Activated naive CD4-positive, alpha-beta T cell (primary cell): ENCODE measurements at places on chromosomes 2 and 18.

DNA sequence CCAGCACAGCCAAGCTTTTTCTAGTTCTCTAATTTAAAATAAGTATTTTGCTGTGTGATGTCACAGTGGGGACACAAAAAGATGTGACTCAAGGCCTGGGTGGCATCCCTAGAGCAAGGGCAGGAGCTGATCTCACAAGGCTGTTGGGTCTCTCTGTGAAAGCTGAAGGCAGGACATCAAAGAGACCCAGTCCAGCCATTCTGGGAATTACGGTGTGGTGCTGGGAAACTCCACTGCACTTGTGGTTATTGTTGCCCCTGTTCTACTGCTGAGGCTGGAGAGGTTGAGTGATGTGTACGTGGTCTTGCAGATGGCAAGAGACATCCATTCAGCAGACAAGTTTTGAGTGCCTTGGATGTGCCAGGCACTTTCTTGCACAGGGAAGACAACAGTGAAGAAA lies 352.9 kb downstream of the CYRIA start:
- no peak for DNase-seq

- DNase-seq, result no peak
Measured at GRCh38 chr2:206354129-206354528, 79.7 kb downstream of the ZDBF2 start.

DNA sequence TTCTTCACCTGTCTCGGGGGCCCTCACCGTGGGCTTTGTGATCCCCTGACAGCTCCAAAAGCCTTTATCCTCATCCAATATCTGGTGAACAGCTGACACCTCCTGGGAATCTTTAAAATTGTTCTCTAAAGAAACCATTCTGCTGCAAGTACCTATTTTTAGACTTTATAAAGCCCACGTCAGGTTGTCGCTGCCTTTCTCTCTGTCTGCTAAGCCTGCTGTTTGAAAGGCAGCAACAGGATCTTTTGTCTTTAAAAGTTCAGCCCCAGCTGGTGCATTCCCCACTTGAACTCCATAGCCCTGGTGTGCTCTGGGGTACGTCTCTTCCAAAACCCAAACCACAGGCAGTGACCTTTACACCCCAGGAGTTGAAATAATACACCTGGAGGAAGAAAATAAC lies 145.0 kb downstream of the NEDD4L start:
- DNase-seq, result no peak

GRCh38 chr2:120709608-120710041 lies 26.0 kb upstream of the GLI2 start:
- no peak for DNase-seq

- DNase-seq, result no peak
Measured at GRCh38 chr2:142878031-142878678, 691 bp downstream of the KYNU start.

- no peak for DNase-seq
Measured at GRCh38 chr18:69326094-69326493, 74.6 kb upstream of the DOK6 start.

GRCh38 chr2:36013064-36013463 lies 342.5 kb upstream of the CRIM1 start:
- no peak for DNase-seq

DNA sequence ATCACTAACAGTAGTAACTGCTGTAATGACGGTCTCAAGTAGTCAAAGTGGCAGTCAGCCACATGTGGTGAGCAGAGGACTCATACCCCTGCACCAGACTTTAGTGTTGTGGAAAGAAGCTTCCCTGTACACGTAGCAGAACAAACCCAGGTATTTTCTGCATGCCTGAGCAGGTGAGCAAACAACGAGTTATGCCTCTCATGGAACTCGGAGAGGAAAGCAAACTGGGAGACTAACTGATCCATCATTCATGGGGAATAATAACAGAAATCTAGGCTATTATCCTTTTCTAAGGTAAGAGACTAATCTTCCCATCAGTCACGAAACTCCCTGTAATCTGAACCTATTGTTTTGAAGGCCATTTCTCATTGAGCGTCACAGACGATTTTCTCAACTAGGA lies 1495.2 kb upstream of the NXPH2 start:
- no peak for DNase-seq

DNA sequence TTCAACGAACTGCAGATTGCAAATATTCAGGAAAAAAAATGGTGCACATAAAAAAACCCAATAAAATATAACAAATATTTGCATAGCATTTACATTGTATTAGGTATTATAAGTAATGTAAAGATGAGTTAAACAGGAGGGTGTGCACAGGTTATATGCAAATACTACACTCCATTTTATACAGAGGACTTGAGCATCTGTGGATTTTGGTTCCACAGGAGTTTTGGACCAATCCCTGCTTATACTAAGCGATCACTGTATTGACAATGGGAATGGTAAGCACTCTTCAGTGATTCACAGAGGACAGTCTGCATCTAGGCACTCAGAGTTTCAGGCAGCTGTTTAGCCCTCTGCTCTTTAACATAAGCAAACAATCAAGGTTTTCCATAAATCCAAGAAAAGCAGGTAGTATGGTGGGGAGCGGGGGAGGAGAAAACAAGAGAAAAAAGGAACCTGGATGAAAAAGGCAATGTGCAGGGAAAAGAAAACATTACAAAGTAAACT lies 206.0 kb upstream of the PARD3B start:
- DNase-seq, result no peak

DNA sequence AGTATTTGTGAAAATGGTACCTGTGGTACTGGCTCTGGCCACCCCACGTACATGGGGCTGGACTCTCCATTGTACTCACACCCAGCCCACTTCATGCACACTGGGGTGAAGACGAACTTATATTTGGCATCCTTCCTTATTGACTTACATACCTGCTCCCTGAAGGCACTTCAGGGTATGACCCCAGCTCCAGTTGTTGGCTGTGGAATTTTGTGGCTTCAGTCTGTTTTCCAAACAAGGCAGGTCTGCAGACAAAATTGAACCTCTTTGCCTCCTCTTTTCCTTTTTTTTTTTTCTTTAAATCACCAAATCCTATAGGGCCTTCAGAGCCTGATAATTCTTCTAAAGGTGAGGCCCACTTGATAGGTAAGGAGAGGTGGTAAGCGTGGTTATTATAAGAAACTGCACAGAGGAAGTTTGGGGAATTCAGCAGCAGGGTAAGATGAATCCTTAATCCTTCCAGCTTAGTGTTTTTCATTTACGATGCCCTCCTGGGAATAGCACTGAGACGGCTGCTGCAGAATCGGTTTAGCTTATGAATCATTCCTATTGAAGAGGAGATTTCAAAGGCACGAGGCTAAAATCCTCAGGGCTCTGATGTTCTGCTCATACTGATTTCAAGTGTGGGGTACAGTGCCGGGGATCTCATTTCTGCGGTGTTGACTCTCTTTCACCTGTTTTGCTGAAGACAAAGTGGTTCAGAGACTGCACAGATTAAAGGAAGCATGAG lies 55.2 kb downstream of the KIF5C start:
- no peak for DNase-seq

GRCh38 chr2:61718965-61719364 lies 134.9 kb downstream of the FAM161A start:
- DNase-seq, result no peak

DNA sequence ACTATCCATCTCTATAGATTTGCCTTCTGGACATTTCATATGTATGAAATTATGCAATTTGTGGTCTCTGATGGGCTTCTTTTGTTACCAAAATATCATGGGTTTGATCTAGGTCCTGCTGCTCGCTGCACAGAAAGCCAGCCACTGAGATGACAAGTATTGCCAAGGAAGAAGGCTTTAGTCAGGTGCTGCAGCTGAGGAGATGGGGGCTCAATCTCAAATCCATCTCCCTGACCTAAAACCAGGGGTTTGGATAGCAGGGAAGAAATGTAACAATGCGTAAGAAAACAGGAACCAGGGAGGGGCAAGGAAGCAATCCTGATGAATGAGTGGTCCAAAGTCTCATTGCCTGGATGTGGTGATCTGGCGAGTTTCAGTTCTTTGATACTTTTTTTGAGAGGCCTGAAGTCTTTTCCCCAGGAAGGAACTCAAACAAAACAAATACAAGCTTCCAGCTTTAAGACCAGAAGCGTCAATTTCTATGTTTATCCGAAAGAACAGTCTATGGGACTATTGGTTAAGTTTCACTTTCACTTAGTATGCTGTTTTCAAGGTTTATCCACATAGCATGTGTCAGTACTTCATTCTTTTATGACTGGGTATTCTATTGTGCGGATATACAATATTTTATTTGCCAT lies 3.4 kb upstream of the CKAP2L start:
- no peak for DNase-seq

- no peak for DNase-seq
Measured at GRCh38 chr2:232511336-232511890, 8.8 kb upstream of the PRSS56 start.

GRCh38 chr2:104860451-104860790 lies 6.5 kb downstream of the POU3F3 start:
- DNase-seq, result no peak

- no peak for DNase-seq
Measured at GRCh38 chr2:179239195-179239594, 25.4 kb downstream of the SESTD1 start.

GRCh38 chr2:178473931-178474330 lies 4.5 kb downstream of the FKBP7 start:
- no peak for DNase-seq

DNA sequence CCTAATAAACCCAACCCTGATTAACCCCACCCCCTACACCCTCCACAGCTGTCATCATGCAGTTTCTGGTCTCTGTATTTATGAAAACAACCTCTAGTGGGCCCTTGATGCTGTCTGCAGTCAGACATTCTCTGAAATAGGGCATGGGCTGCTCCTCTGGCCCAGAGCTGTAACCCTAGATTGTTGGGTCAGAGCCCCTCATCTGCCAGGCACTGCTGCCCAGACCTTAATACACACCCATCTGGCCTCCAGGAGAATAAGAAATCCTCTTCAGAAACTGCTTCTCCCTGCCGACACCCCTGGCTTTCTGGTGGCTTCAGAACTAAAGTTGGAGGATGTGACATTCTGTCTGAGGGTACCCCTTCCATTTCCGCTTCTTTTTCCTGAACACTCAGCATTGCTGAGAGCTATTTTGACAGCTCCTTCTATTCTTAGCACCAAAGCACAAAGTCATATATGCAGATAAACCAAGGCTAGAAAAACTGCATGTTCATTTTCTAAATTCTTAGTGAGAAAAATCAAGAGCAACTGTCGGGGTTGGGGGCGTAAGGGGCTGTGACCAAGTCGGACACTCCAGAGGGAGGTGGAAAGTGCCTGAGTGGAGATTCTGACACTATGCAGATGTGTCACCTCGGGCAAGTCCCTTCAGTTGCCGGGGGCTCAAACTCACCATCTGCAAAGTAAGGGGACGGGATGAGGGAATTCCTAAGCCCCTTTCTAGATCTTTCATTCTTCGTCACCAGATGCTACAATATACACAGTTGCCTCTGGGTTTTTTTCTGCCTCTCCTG lies 28.7 kb downstream of the SRSF7 start:
- no peak for DNase-seq

- DNase-seq, result no peak
Measured at GRCh38 chr18:59823596-59824195, 76.1 kb upstream of the PMAIP1 start.

- no peak for DNase-seq
Measured at GRCh38 chr2:223109341-223109740, 57.4 kb downstream of the KCNE4 start.

DNA sequence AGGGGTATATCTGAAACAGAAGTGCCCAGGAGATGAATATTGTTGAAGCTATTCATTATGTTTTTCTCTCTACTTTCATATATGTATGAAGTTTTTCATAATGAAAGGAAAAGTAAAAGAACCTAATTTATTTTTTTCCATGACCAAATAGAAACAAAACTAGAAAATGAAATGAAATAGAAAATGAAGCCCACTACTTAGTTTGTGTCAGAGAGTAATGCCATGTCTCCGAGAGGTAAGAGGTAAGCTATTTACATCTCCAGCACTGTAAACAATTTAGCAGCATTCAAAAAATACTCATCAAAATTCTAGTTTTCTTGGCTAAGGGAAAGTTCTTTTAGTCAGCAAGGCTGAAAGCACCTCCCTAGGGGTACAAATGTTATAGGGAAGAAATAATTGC lies 238.6 kb downstream of the PTH2R start:
- DNase-seq, result no peak

DNA sequence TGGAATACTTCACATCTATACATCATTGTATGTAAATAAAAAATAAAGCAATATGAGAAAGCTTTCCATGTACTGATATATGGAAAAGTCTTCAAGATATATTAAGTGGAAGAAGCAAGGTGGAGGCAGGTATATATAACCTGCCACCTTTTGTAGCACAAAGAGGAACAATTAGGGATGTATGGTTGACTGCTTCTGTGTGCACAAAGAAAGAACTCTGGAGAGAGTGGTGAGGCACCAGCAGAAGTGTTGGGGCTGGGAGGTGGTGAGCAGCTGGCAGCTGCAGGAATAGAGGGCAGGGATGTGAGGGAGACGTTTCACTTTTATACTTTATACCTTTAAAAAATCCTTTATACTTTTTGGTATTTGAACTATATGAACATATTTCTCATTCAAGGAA lies 26.1 kb downstream of the KIF5C start:
- DNase-seq, result no peak

- no peak for DNase-seq
Measured at GRCh38 chr2:46970334-46971288, 55.0 kb upstream of the MCFD2 start.

GRCh38 chr2:185316383-185316782 lies 422.2 kb upstream of the FSIP2 start:
- no peak for DNase-seq

DNA sequence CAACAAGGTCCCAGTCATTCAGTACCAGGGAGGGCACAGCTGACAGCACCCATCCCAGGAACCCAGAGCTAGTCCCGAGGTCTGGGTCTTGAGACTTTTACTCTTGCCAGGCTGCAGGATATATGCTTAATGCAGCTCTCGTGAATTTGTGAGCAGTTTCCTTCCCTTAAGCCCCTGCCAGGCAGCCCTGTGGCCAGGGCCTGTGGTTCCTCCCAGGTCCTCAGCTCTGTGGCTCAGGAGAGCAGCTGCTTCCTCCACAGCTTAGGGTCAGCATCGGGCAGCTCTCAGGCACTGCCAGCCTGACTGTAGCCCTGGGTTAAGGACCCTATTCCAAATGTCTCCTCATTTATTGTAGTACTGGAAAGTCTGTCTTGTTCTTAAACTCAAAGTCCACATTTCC lies 1384.8 kb downstream of the RPIA start:
- no peak for DNase-seq

DNA sequence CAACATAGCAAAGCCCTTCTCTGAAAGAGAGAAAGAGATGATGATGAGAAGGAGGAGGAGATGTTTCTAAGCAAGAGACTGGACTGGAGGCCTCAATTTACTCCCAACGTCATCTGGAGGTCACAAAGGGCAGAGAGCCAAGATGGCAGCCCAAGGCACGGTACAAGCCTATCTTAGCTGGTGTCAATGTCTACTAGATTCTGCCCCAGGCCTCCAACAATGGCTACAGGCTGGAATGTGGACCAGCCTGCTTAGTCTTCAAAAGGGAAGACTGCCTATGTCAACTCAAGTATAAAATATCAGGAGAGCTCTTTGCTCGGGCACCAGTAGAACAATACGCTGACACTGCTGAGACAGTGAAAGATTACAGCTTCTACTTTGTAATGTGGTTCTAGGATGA lies 6.7 kb upstream of the SLC4A5 start:
- no peak for DNase-seq
